ENCODE measurements at places on chromosomes 4 and X.

- no peak for DNase-seq
These were observed 55.9 kb upstream of the IL15 start for GRCh38 chr4:141580523-141580922.

GRCh38 chr4:170931321-170931720, 841.6 kb upstream of the AADAT start:
- DNase-seq = no peak

DNA sequence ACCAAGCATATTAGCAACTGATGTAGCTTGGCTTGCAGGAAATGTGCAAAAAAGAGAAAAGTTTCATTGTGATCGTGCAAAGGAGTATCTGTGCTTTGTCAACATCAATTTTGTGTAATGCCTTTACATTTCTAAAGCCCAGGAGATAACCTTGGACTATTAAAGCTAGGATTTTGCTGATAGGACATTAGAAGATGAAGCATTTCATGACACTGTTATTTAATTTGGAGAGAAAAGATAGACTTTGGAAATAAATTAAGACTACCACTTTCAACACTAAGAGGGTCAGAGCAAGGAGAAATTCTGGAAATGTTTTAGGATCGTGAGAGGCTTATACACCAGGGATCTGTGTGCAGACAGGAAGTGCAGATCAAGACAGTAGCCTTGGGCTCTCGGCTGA, 120.6 kb upstream of the MID1 start:
- DNase-seq = no peak

GRCh38 chrX:37684973-37685372, 618 bp upstream of the XK start:
- DNase-seq = no peak

GRCh38 chrX:5683996-5684395, 544.7 kb downstream of the NLGN4X start:
- DNase-seq = no peak

- DNase-seq = no peak
These were observed 47.0 kb downstream of the THAP9 start for GRCh38 chr4:82947498-82947897.

- DNase-seq = no peak
These were observed 539.8 kb upstream of the SLIT2 start for GRCh38 chr4:19711871-19712270.

- no peak for DNase-seq
These were observed 114.6 kb downstream of the ARHGAP10 start for GRCh38 chr4:147846318-147847155.

GRCh38 chrX:114924856-114925255, 92.6 kb downstream of the IL13RA2 start:
- DNase-seq = no peak

GRCh38 chr4:185238215-185238681, 28.9 kb downstream of the SNX25 start:
- DNase-seq = peak; percentile 12

DNA sequence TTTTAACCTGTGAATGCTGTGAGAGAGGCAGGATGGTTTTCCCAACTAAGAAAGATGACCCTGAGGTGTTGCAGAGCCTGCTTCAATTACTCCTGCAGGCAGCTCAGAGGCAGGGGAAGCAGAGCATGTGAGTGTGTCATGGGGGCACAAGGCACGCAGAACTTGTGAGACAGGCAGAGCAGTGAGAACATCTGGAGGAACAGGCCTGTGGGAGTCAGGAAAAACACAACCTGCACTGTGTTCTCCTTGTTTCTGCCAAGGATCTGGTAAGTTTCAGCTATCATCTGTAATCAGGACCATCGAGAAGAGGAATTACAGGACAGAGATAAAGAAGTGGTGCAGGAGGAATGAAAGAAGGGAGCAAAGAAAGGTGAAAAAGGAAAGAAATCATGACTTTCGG, 741.8 kb upstream of the INTU start:
- DNase-seq = no peak

DNA sequence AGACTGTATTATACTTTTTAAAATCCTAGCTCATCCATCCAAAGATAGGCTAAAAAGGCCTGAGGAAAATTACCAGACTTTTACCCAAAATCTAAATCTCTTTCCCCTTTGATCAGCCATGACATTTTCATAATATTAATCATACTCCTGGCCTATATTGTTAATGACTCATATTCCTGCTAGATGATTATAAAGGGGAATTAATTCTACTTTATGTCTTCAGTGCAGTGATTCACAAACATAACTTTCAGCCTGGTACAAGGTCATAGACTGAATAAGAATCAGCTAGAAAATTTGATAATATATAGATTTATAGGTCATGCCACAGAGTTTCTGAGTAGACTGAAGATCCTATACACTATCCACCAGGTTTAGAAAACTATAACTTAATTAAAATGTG, 1905.4 kb downstream of the C4orf33 start:
- no peak for DNase-seq

GRCh38 chrX:48966796-48967579, 4.7 kb downstream of the KCND1 start:
- DNase-seq = no peak

- DNase-seq = no peak
These were observed 105.9 kb downstream of the CT47B1 start for GRCh38 chrX:120769576-120770341.

DNA sequence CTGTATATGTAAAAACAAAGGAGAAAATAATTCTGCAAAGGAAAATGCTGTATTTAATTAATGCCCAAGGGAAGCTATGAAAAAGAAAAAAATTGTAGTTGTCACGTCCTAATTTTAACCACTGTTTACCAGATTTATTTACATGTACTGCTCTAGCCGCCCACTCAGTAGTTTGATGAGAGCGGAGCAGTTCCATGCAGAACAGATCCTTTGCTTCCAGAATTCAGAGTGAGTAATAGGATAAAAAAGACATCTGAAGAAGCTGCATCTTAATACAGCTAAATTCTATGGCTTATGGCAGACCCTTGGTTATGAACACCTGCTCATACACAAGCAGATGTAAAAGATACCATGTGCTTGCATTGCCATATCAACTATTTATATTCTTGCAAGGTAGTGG, 287.0 kb downstream of the GASK1B start:
- no peak for DNase-seq

DNA sequence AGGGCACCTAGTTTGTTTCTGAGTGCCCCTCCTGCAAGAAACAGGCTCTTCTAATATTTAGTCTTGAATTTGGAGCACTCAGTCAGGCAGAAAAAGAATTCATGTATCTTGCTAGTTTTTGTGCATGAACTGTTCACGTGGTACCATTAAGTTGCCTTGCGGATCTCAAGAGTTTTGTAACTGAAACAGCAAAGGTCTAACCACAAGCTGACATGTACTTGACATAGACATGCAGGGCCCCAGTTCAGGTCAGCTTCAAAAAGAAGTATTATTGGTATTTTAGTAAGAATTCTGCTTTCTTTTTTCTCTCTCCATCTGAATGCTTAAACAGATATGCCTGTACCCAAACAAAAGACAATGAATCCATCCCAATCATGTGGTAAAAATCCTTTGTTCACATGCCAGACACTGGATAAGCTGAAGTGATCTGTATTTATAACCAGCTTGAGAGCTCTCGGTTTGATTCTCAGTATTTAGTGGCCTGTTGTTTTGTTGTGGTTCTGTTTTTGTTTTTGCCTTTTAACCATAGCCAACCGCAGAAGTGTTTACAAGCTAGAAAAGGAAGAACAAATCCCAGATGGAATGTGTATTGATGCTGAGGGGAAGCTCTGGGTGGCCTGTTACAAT, 13.0 kb downstream of the RGN start:
- no peak for DNase-seq

GRCh38 chr4:89899152-89899551, 4.5 kb downstream of the MMRN1 start:
- DNase-seq = no peak

DNA sequence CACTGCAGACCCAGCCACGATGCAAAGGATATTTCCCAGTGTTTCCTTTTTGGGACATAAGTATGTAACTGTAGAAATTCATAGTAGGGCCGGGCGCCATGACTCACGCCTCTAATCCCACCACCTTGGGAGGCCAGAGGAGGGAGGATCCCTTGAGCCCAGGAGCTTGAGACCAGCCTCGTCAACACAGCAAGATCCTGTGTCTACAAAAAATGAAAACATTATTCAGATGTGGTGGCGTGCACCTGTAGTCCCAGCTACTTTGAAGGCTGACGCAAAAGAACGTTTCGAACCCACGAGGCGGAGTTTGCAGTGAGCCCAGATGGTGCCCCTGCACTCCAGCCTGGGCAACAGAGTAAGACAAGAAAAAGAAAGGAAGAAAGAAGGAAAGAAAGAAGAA, 49.2 kb downstream of the CRLF2 start:
- DNase-seq = no peak

DNA sequence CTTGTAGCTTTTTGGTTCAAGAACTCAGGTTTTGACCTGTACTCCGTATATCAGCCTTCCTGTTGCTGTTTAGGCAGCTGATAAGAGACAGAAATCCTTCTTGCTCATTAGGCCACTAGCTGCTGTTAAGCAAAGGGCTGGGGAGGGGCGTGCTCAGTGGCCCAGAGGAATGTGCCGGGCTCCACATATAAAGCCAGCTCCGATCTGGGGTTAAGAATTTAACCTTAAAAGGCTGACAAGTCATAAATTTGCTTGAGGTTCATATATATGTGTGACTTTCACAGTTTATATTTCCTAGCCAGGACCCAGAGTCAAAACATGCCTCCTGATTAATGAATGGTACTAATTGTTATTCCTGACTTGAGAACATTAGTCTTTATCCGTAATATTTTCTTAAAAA, 15.3 kb downstream of the GPC3 start:
- no peak for DNase-seq

DNA sequence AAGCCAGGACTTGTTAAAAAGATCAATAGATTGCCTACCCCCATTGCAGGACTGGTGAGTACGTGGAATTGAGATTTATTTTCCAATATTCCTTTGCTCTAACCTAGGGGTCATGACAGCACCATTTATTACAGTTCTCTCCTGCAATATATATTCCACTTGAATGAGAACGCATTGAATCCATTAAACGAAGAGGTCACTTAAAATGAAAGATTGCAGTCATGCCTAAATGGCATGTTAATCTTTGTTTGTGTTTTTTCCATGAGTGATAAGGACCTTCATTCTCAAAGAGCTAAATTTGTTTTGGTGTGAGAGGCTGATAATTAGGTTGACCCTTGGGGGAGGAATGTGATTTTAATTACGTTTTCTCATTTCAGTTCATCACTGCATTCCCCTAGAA, 13.5 kb upstream of the LIMCH1 start:
- DNase-seq = no peak

GRCh38 chrX:118855681-118856310, 32.2 kb downstream of the ZCCHC12 start:
- no peak for DNase-seq

DNA sequence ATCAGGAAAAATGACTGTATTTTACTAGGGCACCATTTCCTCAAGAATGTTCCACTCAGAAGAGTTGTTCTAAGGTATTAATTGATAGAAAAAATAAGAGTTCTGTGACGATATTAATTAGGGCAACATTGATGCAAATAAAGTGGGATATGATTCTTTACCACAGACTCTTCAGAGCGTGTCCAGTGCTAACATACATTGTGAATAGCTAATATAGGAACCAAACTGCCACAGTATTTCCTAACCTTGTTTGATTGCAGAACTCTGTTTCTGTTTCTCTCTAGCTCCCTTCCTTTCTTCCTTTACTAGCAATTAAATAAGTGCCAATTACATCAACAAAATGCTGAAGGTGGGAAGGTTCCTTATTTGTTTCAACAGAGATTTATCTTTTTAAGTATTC, 154.1 kb upstream of the CPEB2 start:
- no peak for DNase-seq

DNA sequence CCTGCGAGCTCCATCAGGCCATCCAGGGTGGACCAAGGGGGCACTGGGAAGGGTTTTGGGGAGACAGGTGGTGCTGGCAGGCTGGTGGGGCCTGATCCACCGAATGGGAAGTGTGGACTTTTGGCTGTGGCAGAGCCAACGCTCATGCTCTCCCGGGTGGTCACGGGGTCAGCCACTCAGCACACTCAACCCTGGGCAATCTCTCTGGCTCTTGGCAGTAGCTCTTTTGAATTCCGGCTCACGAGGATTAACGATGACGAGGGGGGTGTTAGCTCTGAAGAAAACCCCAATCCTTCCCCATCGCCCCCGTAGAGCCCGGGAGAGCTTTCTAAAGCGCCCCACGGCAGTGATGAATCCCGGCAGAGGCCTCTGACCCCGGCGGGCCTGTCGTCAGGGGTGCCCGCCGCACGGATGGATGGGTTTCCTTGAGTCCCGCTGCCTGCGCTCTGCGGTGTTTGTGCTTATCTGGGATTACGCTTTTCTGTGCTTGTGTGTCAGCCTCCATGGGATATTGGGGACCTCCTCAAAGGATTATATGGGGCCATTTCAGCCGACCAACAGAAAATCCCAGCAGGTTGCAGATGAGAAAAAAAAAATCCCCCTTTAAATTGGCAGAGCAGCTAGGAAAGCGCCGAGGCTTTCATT, 156.8 kb upstream of the PSAPL1 start:
- DNase-seq = no peak
